Ovary (tissue), 10 donors: ENCODE measurements at places on chromosomes 11 and 22. TPM values are rescaled to one million over a fixed set of nuclear protein-coding genes. Genes with fewer than 3 reads are reported as not detected.

DNA sequence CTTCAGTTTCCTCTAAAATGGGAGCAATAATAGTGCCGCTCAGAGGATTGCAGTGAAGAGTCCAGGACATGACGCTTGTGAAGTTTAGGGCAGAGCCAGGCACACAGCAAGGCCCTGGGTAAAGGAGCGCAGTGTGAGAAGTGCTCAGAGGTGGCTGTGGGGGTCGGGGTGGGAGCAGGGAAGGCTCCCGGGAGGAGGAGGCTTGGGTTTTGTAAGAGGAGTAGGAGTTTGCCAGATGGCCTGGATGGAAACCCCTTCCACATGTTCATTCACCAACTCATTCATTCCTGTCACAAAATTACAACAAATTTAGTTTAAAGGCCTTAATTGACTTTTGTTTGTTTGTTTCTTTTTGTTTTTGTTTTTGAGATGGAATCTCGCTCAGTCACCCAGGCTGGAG is 17.0 kb downstream of the CRYBB2 start:
- H3K27me3 ChIP-seq: no peaks in the 10 kb centered on the region
- H3K4me3 ChIP-seq: no peak overlapping the region
- DNase-seq: no peak

DNA sequence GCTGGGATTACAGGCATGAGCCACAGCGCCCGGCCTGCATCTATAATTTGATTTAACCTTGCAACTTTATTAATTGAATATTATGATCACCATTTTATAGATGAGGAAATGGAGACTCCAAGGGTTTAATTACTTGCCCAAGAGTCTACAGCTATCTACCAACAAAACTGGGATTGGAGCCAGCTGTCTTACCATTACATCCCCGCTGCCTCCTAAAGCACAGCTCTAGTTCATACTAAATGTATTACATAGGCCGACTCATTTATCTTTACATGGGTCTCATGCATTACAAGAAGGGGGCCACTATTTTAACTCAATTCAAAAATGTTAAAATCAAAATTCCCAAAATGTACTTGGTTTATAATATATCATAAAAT is 14.1 kb upstream of the TMA7B start:
- H3K4me1 ChIP-seq: no peaks in the 10 kb centered on the region
- no peak for DNase-seq
- H3K36me3 ChIP-seq: no peaks in the 10 kb centered on the region
- no peak overlapping the region for H3K4me3 ChIP-seq
- H3K27ac ChIP-seq: no peak overlapping the region

DNA sequence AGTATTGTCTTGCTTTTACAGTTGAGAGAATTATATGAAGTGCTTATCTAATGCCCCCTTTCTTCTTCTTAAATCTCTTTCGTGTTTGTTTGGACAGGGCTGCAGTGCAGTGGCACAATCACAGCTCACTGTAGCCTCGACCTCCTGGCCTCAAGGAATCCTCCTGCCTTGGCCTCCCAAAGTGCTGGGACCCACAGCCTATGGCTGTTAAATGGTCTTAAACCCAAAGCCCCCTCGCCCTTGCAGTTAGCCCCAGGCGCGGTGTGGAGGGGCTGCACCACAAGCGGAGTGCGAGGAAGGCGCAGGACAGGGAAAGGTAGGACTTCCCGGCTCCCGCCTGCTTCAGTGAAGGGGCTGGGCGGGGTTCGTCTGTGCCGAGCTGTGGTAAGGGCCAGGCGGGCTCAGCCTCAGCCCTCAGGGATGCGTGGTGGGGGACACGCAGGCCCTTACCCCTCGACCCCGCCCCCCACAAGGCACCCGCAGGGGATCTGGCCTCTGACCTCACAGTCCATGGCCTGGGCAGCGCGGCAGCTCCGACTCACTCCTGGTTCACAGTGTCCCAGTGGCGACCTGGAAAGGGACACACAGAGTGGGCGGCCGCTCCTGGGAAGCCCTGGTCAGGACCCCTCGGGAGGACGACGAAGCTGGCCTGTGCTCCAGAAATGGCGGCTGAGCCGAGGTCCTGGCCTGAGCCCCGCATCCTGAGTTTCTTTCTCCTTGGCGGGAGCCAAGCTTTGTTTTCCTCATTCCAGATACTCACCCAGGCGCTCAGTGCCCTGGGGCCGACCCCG is 24.5 kb downstream of the BID start:
- H3K4me1 ChIP-seq: no peaks in the 10 kb centered on the region
- H3K36me3 ChIP-seq: no peaks in the 10 kb centered on the region
- no peak overlapping the region for H3K4me3 ChIP-seq
- DNase-seq: no peak
- H3K27me3 ChIP-seq: no peaks in the 10 kb centered on the region
- H3K27ac ChIP-seq: no peak overlapping the region

DNA sequence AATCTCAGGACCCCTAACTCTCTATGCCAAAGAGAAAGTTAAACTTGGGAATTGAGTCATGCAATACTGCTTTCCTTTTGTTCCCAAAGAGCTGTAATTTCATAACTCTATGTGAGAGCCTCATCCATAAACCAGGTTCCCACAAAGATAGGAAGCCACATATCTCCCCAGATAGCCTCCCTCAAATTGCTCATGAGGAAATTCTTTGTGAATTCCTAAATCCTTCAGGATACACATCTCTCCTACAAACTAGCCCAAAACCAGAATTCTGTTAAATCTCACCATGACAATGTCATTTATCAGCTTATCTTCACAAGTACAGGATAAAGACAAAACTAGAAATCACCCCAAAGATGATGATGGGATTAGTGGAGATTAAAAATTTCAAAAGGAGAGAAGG is 4.7 kb upstream of the NXPE2 start:
- no peaks in the 10 kb centered on the region for H3K27me3 ChIP-seq
- no peak overlapping the region for H3K4me3 ChIP-seq

DNA sequence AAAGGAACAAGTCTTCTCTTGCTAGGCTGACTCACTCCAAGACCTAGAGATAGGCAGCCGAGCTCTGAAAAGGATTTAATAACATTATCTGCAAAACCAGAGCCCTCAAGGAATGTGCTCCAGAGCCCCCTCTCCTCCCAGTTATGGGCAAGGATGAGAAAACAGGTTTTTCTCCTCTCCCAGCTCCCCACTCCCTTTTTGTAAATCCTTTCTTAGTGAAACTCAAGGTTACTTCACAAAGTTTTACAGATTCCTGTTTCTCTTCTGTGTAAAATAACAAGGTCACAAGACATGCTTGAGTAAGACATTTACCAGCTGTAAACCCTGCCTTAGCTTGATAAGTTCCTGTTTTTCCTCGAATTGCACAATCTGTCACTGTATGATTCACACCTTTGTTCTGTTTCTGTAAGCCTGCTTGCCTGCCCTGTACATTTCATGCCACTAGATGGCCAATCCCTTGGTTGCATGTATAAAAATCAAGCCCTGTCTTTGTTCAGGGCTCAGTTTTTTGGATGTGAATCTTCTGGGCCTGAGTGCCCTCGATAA is 489.4 kb downstream of the KCNA4 start:
- no peaks in the 10 kb centered on the region for H3K36me3 ChIP-seq
- H3K4me1 ChIP-seq: no peaks in the 10 kb centered on the region
- no peak overlapping the region for H3K4me3 ChIP-seq
- no peak for DNase-seq

DNA sequence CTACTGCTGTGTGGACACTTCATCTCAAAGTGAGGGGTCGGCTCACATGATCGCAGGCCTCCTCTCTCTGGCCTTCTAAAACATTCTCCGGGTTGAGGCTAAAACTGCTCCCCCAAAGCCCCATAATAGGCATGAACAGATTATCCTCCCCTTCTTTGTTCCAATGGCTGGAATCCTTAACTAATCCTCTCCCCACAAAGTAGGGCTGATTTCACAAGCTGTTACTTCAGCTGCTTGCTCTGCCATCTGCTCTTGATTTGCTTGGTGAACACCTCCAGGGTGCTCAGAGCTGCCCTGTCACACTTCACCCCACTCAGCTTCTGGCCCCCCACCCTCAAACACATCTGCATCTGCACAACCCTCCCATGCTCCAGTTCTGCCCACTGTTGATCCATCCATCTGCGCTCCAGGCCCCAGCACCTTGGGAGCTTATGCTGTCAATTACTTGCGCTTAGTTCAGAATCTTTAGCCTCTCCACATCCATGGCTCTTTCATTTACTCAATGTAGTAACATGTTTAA is 173.1 kb upstream of the API5 start:
- no peak overlapping the region for H3K4me3 ChIP-seq
- no peaks in the 10 kb centered on the region for H3K36me3 ChIP-seq
- H3K27me3 ChIP-seq: no peaks in the 10 kb centered on the region
- H3K27ac ChIP-seq: no peak overlapping the region

DNA sequence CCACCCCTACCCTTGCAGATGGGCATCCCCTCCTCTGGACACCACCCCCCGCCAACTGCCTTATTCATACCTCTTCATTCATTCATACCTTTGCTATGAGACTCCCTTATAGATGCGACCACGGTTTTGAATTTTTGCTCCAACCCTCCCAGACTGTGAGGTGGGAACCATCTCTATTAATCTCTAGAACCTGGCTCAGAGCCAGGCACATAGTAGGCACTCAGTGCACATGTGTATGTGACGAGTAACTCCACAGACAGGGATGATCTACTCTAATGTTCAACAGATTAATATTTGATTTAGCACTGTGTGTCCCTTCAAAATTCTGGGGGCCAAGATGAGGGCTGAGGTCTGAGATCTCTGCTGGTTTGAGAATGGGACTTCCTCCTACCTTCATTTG is 220.4 kb downstream of the ST3GAL4 start:
- DNase-seq: no peak
- H3K4me3 ChIP-seq: no peak overlapping the region
- no peaks in the 10 kb centered on the region for H3K27me3 ChIP-seq
- H3K27ac ChIP-seq: no peak overlapping the region
- no peaks in the 10 kb centered on the region for H3K4me1 ChIP-seq
- H3K36me3 ChIP-seq: no peaks in the 10 kb centered on the region

DNA sequence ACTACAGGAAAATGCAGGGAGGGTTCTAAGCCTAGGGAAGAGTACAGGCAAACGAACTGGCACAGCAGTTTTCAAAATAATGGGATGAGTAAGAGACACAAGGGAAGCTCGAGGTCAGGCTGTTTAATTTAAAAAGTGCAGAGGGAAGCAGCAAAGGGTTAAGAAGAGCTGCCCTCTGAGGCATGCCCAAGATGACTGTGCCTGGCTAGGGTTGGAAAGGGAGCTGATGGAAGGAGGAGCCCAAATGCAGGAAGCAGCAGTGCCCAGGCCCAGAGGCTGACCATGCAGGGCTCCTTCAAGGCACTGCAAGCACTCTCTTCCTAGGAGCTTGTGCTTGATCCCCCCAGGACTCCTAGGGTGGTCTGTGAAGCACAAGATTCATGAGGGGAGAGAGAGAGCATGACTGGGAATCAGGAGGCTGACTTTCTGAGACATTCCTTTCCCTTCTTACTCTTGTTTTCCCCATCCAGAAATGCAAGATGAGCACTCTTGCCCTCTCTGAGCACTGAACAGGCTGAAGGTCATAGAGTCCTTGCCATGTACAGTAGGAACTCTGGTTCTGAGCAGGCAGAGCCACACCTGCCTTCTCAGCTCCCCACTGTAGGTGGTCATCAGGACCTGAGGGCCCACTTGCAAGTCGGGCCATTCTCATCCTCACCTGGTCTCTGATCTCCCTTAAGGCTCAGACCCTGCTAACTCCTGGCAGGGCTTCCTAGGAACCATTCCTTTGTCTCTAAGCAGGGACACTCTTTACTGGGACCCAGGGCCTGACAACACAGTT is 46.7 kb upstream of the DRD2 start:
- DNase-seq: no peak
- no peak overlapping the region for H3K4me3 ChIP-seq
- no peaks in the 10 kb centered on the region for H3K27me3 ChIP-seq
- no peaks in the 10 kb centered on the region for H3K4me1 ChIP-seq

GRCh38 chr22:48099251-48099650 is 1336.8 kb downstream of the TBC1D22A start:
- no peak overlapping the region for H3K27ac ChIP-seq
- H3K4me3 ChIP-seq: no peak overlapping the region
- H3K36me3 ChIP-seq: no peaks in the 10 kb centered on the region
- no peaks in the 10 kb centered on the region for H3K4me1 ChIP-seq
- H3K27me3 ChIP-seq: no peaks in the 10 kb centered on the region
- DNase-seq: no peak

GRCh38 chr11:111540114-111540936 is at the start of gene LAYN:
Gene LAYN, plus strand, starts transcription at chr11:111540720. Its CDS starts 124 bp downstream, at chr11:111540844.
- no peaks in the 10 kb centered on the region for H3K36me3 ChIP-seq
- H3K4me1 ChIP-seq: no peaks in the 10 kb centered on the region
- peak within 1 kb of the TSS; percentile 86 for H3K27ac ChIP-seq
- no peaks in the 10 kb centered on the region for H3K27me3 ChIP-seq
- DNase-seq: peak; percentile 80

GRCh38 chr11:35635933-35636332 is 17.7 kb downstream of the FJX1 start:
- no peak overlapping the region for H3K4me3 ChIP-seq
- H3K27me3 ChIP-seq: no peaks in the 10 kb centered on the region
- H3K27ac ChIP-seq: no peak overlapping the region
- no peak for DNase-seq

- peaks cover 3% of the 10 kb centered on the region for H3K4me1 ChIP-seq
- no peak overlapping the region for H3K4me3 ChIP-seq
- H3K27me3 ChIP-seq: no peaks in the 10 kb centered on the region
- DNase-seq: no peak
- H3K27ac ChIP-seq: no peak overlapping the region
Measured at GRCh38 chr11:111347002-111347722, 31.9 kb downstream of the POU2AF1 start.

- no peaks in the 10 kb centered on the region for H3K27me3 ChIP-seq
Measured at GRCh38 chr11:33320814-33321330, 63.7 kb downstream of the HIPK3 start.

DNA sequence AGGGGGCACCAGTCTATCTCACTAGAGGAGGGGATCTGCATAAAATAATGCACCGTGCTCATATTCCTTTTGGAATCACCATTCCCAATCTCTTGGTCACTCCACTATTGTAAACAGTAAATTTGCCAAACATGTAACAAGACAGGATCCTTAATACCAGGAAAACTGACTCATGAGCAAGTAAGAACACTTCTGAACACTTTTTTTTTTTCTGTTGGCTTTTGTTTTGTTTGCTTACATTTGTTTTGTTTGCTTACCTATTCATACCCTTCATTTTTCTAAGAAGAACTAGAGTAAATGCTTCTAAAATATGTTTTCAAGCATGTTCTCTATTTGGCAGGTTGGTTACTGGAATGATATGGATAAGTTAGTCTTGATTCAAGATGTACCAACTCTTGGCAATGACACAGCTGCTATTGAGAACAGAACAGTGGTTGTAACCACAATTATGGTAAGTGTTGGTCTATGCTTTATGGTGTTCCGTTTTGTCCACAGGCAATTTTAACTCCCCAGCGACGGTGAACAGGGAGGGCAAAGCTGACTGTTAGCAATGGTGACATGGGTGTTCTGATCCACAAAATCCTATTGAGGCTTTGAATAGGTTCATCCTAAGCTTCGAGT is 111.8 kb downstream of the MSANTD4 start:
- H3K27ac ChIP-seq: no peak overlapping the region
- H3K4me3 ChIP-seq: no peak overlapping the region
- peaks cover 2% of the 10 kb centered on the region for H3K27me3 ChIP-seq
- no peaks in the 10 kb centered on the region for H3K4me1 ChIP-seq
- no peak for DNase-seq
- H3K36me3 ChIP-seq: no peaks in the 10 kb centered on the region

GRCh38 chr11:114180301-114181055 is 115.7 kb upstream of the NNMT start:
- peak; percentile 68 for DNase-seq
- no peaks in the 10 kb centered on the region for H3K27me3 ChIP-seq
- peaks cover 44% of the 10 kb centered on the region for H3K4me1 ChIP-seq
- H3K36me3 ChIP-seq: no peaks in the 10 kb centered on the region
- peak overlapping the region; percentile 43 for H3K4me3 ChIP-seq

The NLRX1 gene
- 6.1 TPM for polyA plus RNA-seq

The SLC16A8 gene
- polyA plus RNA-seq: not detected

The IGF2 gene
- 58.6 TPM for polyA plus RNA-seq

The FHIP1B gene
- 15.9 TPM for polyA plus RNA-seq

The DEUP1 gene
- 0.27 TPM for polyA plus RNA-seq

The FGF19 gene
- polyA plus RNA-seq: not detected
